ENCODE measurements at places on chromosomes 3 and 15.
A peak's percentile ranks its signal among the peaks of the same experiment; 100 is the strongest.

- no peak overlapping the region for H3K27ac ChIP-seq
- H3K4me3 ChIP-seq: no peak overlapping the region
- H3K27me3 ChIP-seq: no peaks in the 10 kb centered on the region
- no peaks in the 10 kb centered on the region for H3K36me3 ChIP-seq
- no peaks in the 10 kb centered on the region for H3K4me1 ChIP-seq
Observed at GRCh38 chr15:89936051-89936785, 23.5 kb upstream of the ARPIN start.

DNA sequence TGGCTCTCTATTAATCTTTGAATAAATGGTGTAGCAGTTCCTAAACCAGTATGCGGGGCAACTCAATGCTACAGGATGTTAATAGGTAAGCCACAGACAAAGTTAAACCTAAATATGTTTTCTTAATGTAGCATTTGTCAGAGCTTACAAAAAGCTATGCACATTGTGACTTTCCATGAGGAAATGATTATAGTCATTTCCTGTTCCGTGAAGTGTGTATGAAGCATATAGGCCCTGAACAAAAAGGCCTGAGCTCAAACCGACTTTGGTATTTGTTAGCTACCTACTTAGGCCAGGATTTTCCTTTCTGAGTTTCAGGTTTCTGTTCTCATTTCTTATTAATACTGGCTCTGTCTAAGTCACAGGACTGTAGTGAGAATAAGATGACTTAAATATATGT lies 14.2 kb downstream of the ZNF80 start:
- no peaks in the 10 kb centered on the region for H3K36me3 ChIP-seq
- H3K27ac ChIP-seq: no peak overlapping the region
- no peak overlapping the region for H3K4me3 ChIP-seq
- no peaks in the 10 kb centered on the region for H3K4me1 ChIP-seq
- no peak for DNase-seq

DNA sequence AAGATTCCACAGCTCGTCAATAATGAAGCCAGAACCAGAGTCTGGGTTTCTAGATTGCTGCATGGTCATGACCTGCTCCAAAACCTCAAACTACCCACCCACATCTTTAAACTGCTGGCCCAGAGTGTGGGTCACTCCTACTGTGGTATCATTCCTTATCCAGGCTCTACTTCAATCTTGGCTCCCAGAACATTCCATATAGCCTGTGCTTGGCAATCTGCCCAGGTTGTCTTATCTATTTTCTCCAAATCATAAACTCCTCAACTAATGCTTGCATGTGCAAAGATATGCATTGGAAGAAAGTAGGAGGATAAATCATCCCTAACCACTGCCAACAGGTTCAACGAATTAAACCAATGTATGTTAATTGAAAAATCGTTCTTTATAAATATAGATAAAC lies 169.7 kb downstream of the ANXA2 start:
- no peak overlapping the region for H3K4me3 ChIP-seq
- H3K27me3 ChIP-seq: no peaks in the 10 kb centered on the region
- no peak for DNase-seq
- H3K27ac ChIP-seq: no peak overlapping the region
- no peaks in the 10 kb centered on the region for H3K36me3 ChIP-seq
- no peaks in the 10 kb centered on the region for H3K4me1 ChIP-seq

DNA sequence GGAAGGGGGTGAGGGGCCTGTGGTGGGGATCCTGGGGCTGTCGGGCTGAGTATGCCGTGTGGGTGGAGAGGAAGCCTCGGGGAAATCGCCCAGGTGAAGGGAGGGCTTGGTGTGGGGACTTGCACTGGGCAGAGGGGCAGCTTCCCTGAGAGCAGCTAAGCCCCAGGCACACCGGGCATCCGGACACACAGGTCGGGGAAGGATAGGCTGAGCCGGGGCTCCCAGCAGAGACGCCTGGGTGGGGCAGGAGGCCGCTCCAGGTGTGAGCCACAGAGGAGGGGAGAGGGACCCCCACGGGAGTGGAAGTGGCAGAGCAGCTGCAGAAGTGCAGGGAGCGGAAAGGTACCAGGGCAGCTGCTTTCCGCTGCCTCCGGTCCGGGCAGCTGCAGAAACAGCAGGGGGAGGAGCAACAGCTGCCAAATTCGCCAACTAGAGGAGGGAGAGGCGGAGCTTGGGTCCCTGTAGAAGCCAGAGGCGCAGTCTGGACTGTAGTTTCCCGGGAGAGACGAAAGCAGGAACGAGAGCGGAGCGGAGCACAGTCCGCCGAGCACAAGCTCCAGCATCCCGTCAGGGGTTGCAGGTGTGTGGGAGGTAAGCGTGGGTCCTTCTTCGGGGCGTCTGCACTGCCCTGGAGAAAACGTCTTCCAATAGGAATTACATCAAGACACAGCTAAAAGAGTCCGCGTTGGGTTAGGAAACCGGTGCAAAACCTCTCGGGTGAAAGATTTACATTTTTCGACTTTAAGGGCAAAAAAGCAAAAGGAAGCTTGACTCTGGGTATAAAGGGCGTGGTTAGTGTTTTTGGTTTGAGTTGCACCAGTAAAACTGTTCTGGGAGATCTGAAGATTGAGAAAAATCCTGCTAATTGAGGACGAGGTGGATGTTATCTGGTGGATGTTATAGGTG lies at the start of gene SERPINI1:
TSS of gene SERPINI1 (plus strand) at position 489 of the 906 bp plus-strand sequence. CDS start 53,408 bp downstream, outside the sequence.
- no peak within 1 kb of the TSS for H3K27ac ChIP-seq
- H3K27me3 ChIP-seq: no peaks in the 10 kb centered on the region
- H3K4me1 ChIP-seq: no peaks in the 10 kb centered on the region
- no peaks in the 10 kb centered on the region for H3K36me3 ChIP-seq
- peak; percentile 93 for DNase-seq
- H3K4me3 ChIP-seq: peak within 1 kb of the TSS; percentile 84

GRCh38 chr3:139283301-139283700 lies 60.5 kb upstream of the MRPS22 start:
- H3K36me3 ChIP-seq: no peaks in the 10 kb centered on the region
- H3K27me3 ChIP-seq: no peaks in the 10 kb centered on the region
- H3K4me3 ChIP-seq: no peak overlapping the region
- no peak overlapping the region for H3K27ac ChIP-seq
- DNase-seq: no peak

- no peak for DNase-seq
- peak overlapping the region; percentile 32 for H3K4me3 ChIP-seq
- H3K27ac ChIP-seq: no peak overlapping the region
Observed at GRCh38 chr3:134313847-134314587, 60.2 kb downstream of the AMOTL2 start.

- peaks cover 13% of the 10 kb centered on the region for H3K27me3 ChIP-seq
Observed at GRCh38 chr15:40289140-40289775, 6.4 kb upstream of the ANKRD63 start.

DNA sequence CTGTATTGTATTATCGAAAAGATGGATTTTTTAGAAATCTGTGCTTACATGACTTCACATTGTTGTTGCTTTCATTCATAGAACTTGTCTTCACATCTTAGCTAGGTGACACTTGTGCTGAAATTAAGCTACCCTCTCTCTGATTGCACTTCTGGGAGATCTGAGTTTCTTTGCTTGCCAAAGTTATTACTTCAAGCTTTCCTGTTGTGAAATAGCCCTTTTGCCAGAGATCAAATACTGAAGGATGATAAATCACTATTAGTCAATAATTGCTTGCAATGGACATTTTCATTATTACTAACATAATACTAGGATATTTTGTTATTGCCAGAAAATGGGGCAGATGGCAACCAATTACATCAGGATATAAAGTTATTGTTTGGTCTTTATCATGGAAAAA lies 34.7 kb downstream of the PIK3CA start:
- H3K27me3 ChIP-seq: no peaks in the 10 kb centered on the region
- no peak for DNase-seq
- H3K4me3 ChIP-seq: no peak overlapping the region
- H3K36me3 ChIP-seq: no peaks in the 10 kb centered on the region

GRCh38 chr3:191070762-191071403 lies 128.2 kb upstream of the OSTN start:
- H3K36me3 ChIP-seq: no peaks in the 10 kb centered on the region
- H3K27ac ChIP-seq: no peak overlapping the region
- no peak overlapping the region for H3K4me3 ChIP-seq
- no peak for DNase-seq
- no peaks in the 10 kb centered on the region for H3K4me1 ChIP-seq

GRCh38 chr3:96039632-96040031 lies 774.8 kb upstream of the EPHA6 start:
- H3K27me3 ChIP-seq: no peaks in the 10 kb centered on the region
- no peaks in the 10 kb centered on the region for H3K4me1 ChIP-seq

GRCh38 chr15:83747050-83747717 lies 93.3 kb downstream of the ADAMTSL3 start:
- no peak for DNase-seq
- H3K36me3 ChIP-seq: no peaks in the 10 kb centered on the region
- H3K4me3 ChIP-seq: no peak overlapping the region
- no peak overlapping the region for H3K27ac ChIP-seq

DNA sequence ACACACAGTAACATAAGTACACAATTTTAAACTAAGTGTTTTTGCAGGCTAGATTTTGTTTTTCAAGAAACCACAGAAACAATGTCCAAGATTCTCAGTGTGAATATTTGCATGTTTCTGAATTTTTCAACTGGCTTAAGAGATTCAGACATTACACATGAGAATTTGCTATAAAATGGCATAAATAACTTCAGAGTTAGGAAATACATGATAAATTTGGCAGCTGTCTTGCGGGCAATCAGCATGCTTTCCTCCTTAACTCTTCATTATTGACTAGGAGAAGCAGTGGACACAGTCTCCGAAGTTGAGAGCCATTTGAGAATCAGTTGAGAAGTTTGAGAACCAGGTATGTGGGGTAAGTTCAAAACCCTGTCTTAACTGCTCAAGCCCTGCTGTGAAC lies 625.6 kb upstream of the SGO1 start:
- no peak overlapping the region for H3K4me3 ChIP-seq
- no peak for DNase-seq
- no peaks in the 10 kb centered on the region for H3K36me3 ChIP-seq
- H3K4me1 ChIP-seq: no peaks in the 10 kb centered on the region

DNA sequence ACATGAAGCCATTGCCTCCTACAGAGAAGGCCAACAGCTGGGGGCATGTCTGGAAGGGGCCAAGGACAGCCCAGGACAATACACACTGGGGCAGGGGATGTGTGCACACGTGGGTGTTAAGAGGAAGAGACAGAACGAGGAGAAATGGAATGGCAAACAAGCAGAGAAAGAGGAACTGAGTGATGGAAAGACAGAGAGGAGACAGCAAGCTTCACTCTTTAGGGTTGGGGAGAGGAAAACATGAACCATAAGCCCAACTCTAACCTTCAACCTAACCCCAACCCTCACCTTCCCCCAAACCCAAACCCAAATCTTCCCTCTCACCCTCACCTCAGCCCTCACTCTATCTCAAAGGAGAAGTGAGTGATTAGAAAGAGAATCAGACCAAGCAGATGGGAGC lies 11.9 kb upstream of the PARL start:
- no peak for DNase-seq
- H3K27me3 ChIP-seq: no peaks in the 10 kb centered on the region
- no peak overlapping the region for H3K27ac ChIP-seq

DNA sequence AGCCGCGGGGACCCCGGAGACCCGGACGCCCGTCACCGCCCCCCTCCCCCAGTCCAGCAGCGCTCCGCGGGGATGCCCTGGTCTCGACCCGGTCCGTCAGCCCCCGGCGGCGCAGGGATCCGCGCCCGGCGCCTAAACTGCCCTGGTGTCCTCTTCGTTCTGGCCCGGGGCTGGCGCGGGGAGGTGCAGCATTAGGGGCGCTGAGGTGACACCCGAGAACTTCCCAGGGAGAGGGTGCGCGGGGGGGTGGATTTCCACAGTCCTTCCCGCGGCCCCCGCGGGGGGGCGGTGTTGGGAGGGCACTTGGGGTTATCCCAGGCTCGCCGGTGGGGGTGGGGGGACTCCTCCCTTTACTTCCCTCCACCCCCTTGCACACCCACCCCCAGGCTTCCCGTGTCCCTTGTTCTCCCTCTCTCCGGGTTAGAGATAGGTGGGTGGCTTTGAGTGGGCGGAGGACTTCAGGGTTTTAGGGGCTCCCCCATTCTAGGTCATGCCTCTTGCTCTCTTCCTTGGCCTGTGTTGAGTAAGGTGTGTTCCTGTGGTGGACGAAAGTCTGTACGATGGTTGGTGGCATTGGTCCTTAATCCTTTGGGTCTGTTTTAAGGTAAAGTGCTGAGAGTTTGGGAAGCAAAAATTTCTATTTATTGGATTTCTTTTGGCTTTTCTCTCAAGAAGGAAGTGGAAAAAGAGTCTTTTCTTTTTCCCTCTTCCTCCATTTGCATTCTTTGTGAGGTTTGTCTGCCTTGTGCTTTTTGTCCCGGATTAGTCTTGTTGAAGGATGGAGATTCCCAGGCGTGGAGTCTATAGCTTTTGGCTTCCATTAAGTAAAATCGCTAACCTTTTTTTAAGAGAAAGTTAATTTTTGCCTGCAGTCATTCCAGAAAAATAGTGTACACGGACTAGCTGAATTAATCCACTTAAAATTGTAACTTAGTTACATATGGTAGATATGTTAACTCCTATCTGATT lies 811 bp downstream of the SKIL start:
- no peak for DNase-seq
- H3K27me3 ChIP-seq: no peaks in the 10 kb centered on the region
- H3K4me1 ChIP-seq: no peaks in the 10 kb centered on the region
- H3K27ac ChIP-seq: no peak overlapping the region
- peaks cover 8% of the 10 kb centered on the region for H3K36me3 ChIP-seq
- H3K4me3 ChIP-seq: peak overlapping the region; percentile 67

DNA sequence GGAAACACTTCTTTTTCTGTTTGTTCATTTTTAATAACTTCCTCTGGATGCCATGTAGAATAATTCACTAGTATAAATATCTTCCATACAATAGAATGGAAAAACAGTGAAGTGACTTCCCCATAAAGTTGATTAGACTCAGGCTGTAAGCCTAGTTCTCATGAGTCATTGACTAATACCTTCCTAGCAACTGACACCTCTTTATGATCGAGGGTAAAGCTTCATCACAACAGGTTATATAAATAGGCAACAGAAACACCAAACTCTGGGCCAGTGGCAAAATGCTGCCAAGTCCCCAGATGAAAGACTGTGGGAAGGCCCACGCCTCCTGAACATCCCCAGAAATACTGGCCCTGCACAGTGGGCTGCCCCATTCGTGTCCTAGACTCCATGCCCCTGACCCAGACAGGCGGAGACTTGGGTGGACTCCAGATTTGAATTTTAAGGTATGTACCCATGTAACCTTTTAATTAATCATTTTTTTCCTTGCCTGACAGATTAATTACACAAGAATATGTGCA lies 71.3 kb upstream of the TBC1D23 start:
- no peak overlapping the region for H3K4me3 ChIP-seq
- no peak for DNase-seq
- no peaks in the 10 kb centered on the region for H3K36me3 ChIP-seq
- H3K4me1 ChIP-seq: no peaks in the 10 kb centered on the region

- H3K4me1 ChIP-seq: no peaks in the 10 kb centered on the region
- no peaks in the 10 kb centered on the region for H3K27me3 ChIP-seq
- no peak overlapping the region for H3K4me3 ChIP-seq
- no peak overlapping the region for H3K27ac ChIP-seq
Observed at GRCh38 chr3:153293265-153293664, 131.2 kb downstream of the RAP2B start.

DNA sequence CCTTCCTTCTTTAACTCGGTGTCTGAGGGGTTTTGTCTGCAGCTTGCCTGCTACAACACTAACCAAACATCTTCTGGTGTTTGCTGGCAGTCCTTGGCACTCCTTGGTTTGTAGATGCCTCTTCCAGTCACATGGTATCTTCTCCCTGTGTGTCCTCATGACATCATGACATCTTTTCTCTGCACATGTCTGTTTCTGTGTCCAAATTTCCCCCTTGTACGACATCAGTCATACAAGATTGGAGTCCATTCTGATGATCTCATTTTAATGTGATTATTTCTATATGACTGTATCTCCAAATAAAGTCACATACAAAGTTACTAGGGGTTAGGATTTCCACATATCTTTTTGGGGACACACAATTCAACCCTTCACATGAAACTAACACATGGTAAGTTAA lies 152.3 kb upstream of the LRRN1 start:
- H3K4me1 ChIP-seq: no peaks in the 10 kb centered on the region
- H3K4me3 ChIP-seq: no peak overlapping the region
- DNase-seq: no peak
- H3K36me3 ChIP-seq: no peaks in the 10 kb centered on the region
- H3K27ac ChIP-seq: no peak overlapping the region
- no peaks in the 10 kb centered on the region for H3K27me3 ChIP-seq

Measured in iPS DF 6.9 (cell line).